ENCODE measurements at places on chromosomes 4 and X.

DNA sequence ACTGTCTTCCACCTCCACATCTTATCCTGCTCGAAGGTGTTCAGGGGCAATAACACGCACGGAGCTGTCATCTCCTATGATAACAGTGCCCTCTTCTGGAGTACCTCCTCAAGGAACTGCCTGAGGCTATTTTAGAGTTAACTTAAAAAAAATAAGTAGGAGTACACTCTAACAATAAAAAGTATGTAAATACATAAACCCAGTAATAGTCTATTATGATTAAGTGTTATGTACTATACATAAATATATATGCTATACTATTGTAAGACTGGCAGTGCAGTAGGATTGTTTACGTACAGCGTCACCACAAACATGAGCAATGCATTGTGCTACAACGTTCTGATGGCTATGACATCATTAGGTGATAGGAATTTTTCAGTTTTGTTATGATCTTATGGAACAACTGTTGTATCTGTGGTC, 34.5 kb upstream of the TLR2 start:
- DNase-seq, result peak; percentile 22

GRCh38 chr4:141021397-141022110, 111.7 kb downstream of the RNF150 start:
- no peak for DNase-seq

DNA sequence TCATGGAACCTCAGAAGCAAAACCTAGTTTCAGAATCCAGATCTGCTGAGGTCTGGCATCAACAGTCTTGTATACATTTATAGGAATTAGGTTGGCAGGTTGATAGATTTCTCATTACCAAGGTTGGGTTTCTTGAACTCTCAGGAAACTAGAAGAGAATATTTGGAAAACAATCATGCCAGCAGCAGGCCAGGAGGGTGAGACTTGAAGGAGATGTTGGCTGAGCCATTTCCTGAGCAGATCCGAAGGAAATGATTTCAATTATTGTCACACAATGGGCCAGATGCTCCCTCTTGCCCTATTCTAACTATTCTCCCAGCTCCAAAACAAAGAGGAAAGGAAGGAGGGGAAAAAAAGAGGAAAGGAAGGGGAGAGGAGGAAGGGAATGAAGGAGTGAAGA, 45.2 kb downstream of the SHROOM4 start:
- no peak for DNase-seq

DNA sequence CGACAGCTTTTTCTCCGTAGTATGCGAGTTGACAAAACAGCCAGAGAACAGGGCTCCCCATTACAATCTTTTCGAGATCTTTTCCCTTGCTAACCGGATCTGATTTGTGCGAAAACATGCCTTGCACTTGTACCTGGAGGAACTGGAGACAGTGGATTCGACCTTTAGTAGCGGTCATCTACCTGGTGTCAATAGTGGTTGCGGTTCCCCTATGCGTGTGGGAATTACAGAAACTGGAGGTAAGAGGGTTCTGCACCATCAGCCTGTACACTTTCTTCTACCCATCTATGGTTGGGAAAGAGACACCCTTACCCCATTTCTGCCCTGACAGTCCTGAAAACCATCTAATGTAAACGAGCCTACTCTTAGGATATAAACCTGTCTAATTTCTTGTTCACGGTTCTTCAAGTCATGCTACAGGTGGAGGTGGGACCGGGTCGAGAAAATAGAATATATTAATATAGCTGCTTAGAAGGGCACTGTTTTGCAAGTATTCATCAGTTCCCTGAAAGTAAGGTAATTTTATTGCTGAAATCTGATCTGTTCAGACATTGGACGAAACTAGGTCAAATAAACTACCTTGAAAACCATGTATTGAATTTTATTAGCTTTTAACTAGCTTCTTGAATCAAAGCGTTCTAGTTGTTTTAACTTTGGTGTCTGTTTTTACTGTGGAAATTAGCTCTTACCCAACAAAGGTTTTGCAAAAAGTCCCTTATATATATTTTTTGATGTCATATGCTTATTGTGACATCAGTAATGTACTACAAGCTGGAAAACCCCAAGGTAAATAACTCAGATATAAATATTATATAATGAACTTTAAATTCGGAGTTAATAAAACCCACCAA, 869 bp downstream of the TMEM184C start:
- no peak for DNase-seq

- no peak for DNase-seq
Observed at GRCh38 chrX:122475306-122475705, 708.8 kb upstream of the GRIA3 start.

GRCh38 chrX:112235547-112235946, 153.0 kb upstream of the TRPC5 start:
- no peak for DNase-seq

DNA sequence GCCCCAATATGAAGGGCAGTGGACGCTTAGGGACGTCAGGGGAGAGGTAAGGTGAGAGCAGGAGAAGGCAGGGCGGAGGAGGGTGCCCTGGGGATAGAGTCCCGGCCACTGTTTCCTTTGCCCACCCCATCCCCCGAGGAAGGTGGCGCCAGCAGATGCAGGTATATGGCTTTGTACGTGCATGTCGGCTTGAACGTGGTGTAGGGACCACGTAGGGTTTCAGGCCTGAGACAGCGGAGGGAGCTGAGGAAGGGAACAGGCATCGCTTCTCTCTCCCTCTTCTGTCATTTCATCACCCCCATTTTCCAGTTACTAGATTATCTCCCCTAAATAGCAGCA, 97.9 kb downstream of the PHKA2 start:
- no peak for DNase-seq

- DNase-seq, result no peak
Observed at GRCh38 chr4:178148106-178148505, 705.9 kb upstream of the AGA start.

DNA sequence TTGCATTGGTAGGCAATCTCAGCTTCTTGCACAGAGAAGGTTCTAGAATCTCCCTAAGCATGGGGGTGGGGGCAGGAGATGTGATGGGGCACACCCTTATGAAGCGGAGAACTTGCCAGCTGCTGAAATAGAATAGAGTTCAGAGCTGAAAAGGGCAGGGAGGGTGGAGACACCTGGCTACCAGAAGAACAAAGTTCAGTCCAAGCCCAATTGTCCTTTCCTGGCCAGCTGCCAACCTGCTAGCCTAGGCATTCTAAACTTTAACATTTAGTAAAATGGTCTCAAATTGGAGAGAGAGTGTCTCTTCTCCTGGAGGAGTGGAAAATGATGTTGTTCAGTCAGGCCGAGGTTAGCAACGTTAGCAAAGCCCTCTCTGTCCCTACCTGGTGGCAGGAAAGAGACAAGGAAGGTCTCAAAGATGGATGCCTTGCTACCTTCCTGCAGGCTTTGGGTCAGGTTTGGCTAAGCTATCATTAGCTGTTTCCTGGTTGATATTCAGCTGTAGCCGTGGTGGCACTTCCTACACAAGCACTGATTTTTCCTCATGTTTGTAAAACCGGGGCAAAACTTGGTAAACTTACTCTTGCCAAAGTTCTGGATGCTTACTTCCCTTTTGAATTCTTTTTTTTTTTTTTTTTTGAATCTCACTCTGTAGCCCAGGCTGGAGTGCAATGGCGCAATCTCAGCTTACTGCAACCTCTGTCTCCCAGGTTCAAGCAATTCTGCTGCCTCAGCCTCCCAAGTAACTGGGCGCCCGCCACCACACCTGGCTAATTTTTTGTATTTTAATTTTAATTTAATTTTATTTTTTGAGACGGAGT, 34.7 kb upstream of the NYX start:
- DNase-seq, result no peak

DNA sequence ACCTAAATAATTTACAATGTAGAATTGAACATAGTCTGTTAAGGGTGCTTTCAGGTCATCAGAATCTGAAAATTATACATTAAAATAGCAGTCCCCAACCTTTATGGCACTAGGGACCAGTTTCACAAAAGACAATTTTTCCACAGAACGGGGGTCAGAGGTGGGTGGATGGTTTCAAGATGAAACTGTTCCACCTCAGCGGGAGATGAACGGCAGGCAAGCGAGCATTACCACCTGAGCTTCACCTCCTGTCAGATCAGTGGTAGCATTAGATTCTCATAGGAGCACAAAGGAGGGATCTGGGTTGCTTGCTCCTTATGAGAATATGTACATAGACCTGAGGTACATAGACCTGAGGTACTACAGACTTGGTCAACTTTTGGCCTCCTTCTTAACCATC, 29.0 kb downstream of the LRBA start:
- peak; percentile 27 for DNase-seq

DNA sequence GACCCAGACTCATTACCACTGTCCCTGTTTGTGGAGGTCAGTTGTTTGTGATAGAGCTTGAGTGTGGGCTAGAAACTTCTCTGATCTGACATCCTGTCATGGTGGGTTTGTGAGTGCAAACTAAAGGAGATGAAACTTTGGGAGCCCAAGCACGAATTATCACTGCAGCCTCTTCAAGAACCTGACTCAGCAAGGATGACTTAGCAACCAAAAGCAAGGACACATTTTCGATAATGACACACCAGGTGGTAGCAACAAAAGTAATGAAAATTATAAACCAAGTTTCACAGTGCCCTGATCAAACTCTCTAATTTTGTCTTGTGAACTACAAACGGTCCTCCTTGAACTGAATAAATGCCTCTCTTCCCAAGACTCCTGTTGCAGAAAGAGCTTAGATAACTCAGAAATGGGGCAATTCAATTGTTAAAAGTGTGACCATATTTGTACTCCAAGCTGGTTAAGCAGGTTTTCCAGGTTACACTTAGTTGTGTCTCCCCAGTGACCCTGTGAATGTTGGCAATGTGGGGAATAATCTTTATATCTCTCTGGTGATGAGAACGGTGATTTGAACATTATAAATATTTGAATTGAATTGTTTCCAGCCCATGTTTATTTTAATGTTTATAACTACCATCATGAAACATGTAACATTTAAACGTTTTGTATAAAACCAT, 52.6 kb upstream of the ATP8A1 start:
- no peak for DNase-seq

DNA sequence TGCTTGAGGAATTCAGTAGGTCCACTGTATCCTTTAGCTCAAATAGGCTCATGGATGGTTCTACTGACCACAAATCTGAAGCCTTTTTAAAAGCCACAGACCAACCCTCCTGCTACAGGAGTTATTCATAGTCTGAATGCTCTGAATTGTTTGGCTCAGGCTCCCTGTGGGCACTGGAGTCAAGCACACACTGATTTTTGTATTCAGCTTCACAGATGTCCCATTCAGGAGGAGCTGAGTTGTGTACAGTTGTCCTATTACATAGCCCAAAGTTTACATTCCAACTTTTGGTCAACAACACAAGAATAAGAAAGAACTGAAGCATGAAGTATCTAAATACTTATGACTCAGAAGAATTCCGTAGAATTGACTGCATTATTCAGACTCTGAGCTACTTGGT, 243.9 kb downstream of the UNC5C start:
- DNase-seq, result no peak

- DNase-seq, result no peak
Observed at GRCh38 chrX:66994729-66995128, 355.9 kb upstream of the EDA2R start.

- no peak for DNase-seq
Observed at GRCh38 chr4:32986236-32986635, 2266.1 kb downstream of the PCDH7 start.
